ENCODE measurements at places on chromosomes 4 and X.

DNA sequence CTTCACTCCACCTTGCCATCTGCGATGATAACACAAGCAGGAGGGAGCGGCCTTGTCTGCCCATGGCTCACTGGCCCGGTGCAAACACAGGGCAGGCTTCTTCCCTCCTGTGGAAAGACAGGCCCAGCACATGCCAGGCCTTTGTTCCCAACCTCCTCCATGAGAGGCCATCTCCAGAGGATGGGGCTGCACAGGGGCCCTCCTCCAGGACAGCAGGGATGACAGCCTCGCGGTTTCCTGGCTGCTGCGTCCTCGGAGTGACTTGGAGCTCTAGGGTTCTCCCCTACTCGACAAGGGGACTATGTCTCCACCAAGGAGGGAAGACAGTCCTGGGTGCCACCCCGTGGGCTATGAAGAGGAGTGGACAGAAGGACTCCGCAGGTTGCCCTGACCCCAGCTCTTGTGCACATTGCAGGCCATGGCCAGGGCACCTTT, 21.8 kb downstream of the RNF212 start:
- DNase-seq = no peak

DNA sequence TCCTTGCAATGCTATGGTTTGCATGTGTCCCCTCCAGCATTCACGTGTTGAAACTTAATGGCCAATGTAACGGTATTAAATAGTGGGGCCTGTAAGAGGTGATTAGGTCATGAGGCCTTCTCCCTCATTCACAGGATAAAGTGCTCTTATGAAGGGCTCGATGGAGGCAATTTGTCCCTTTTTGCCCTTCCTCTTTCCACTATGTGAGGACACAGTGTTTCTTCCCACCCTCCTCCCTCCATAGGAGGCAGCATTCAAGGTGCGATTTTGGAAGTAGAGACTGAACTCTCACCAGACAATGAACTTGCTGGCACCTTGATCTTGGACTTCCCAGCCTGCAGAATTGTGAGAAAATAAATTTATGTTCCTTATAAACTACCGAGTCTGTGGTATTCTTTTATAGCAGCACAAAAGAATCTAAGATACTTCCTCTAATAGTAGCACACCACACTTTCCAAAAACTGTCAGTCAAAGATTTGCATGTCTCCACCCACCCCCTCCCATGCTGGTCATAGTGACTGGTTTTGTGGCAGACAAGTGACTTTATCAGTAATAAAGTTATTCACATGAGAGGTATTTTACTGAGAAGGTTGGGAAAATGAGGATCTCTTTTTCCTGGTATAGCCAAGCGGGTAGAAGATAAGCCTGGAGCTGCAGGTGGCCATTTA, 113.5 kb upstream of the TTC29 start:
- no peak for DNase-seq

- DNase-seq = no peak
Observed at GRCh38 chr4:189021831-189022230, 882.6 kb downstream of the TRIML1 start.

DNA sequence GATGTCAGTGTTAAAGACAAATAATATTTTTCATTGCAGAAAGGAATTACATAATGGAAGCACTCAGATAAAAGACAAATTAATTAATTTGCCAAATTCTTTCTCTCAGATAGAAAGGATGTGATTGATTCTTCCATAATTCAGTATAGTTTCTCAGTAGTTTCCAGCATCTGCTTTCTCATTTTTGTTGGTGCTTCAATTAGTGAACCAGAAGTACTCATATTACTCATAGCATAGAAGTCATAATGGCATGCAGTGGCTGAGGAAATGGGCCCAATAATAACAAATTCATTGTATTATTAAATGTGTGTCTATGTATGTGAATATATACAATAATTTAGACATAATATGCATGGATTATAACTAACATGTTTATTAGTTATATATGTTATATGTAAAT, 393.3 kb upstream of the TRAM1L1 start:
- no peak for DNase-seq

- DNase-seq = no peak
Observed at GRCh38 chr4:83217721-83218522, 66.7 kb downstream of the COQ2 start.

GRCh38 chrX:41019041-41019392, 66.2 kb upstream of the USP9X start:
- no peak for DNase-seq

DNA sequence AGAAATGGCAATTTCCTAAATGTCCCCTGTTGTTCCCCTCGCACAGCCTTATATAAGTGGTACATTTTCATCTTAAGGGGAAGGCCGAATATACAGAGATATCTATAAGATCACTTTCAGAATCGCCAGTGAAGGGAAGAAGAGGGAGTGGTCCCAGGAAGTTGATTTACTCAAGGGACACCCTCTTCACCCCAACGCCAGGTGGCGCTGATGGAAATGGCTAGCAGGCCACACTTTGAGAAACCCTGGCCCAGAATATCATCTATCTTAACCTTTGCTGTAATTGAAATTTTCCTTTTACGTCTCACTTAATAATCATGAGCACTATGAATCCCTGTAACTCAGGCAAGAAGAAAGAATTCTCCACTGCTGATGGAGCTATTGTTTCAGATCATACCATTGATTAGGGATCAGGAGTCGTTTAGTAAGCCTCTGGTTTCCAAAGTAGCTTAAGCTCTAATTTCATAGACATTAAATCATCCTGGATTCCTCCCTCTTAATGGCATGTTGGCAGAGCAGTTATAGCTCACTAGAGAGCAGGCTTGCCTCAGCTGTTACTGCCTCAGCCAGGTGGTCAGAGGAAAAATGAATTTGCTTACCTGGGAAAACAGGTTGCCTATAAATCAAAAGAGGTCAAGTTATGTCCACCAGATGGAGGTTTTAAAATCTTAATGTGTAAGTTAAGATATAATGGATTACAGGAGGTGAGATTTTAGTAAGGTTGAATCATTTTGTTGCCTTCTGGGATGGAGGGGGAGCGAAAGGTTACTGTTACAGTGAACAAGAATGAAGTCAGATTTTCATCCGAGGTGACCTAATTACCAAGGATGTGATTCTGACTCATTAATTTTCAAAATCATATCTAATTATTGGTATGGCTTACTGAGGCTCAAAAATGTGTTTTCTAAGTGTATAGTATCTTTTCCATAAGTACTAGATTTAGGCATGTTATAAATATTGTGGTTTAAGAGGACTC, 941.2 kb upstream of the TENM3 start:
- no peak for DNase-seq

DNA sequence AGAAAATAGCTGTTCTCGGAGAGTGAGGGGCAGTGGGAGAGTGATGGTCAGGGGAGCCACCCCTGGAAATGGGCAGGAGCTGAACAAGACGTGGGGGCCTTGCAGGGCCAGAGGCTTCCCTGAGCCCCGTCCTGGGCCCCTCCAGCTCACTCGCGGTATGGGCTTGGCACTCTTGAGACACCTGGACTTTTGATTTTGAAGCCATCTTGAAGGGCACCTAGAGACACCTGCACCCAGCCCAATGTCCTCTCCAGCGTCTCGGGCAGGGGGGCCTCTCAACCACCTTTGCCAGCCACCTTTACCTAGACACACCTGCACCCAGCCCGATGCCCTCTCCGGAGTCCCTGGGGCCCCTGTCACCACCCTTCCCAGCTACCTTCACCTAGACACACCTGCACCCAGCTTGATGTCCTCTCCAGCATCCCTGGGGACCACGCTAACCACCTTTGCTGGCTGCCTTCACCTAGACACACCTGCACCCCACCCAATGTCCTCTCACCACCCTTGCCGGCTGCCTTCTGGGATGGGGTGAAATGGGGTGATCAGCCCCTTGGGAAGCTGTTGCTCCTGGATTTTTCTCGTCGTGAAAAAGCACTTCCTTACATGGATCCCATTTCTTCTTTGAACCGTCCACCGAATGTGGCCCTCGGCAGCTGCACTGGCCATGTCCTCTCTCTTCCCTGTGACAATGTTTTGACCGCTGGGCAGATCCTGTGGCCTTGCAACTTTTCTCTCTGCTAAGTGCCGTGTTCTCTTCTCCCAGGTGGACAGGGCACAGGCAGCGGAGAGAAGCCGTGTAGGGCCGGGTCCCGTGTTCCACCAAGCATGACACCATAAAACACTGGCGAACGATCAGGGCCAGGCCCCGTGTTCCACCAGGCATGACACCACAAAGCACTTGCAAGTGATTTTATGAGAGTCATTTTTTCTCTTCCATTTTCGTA, 47.5 kb downstream of the CPZ start:
- no peak for DNase-seq

GRCh38 chrX:31551913-31552312, 480.1 kb upstream of the FTHL17 start:
- no peak for DNase-seq

- no peak for DNase-seq
Observed at GRCh38 chrX:69255441-69256290, 90.4 kb upstream of the PJA1 start.

GRCh38 chr4:189404271-189404670, 536.4 kb upstream of the FRG1 start:
- DNase-seq = no peak

DNA sequence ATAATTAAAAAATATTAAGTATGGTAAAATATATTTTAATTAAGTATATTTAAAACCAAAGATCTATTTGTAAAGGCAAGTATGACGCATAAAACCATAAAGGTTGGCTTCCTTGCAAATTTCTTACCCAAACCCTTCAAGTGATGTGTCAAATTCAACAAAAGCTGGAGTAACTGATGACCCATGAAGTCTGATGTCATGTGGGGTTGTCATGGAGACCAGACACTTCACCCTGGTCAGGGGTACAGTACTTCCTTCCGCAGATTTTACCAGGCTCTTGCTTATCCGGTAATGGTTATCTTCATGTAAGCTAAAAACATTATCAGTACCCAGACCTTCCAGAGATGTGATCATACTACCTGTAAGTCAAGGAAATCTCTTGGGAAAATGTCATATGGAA, 170.1 kb downstream of the WDFY3 start:
- no peak for DNase-seq

DNA sequence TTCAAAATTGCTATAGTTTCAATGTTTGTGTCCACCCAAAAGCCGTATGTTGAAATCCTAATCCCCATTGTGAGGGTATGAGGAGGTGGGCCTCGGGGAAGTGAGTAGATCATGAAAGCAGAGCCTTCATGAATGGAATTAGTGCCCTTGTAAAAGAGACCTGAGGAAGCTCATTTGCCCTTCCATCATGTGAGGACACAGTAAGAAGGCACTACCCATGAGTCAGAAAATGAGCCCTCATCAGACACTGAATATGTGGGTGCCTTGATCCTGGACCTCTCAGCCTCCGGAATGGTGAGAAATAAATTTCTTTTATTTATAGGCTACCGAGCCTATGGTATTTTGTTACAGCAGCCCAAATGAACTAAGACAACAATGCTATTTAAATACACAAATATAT, 57.7 kb upstream of the EFHC2 start:
- no peak for DNase-seq

- no peak for DNase-seq
Observed at GRCh38 chr4:65624651-65625050, 45.6 kb downstream of the EPHA5 start.

DNA sequence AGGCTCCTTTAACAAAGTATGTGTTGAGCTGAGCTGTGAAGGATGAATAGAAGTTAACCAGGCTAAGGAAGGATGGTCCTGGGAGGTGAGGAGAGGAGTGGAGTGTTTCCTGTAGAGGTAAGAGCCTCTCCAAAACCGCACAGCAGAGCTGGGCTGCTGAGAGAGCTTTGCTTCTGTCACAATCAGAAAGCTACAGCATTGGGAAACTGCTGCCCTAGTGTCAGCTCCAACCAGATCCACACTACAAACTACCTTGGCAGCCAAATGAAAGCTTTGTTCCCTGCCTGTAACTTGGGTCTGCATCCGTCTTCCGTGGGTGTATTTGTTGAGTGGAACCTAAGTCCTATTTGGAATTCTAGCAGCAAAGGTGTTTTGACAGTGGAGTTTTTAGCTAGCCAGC, 91.8 kb downstream of the REPS2 start:
- DNase-seq = no peak

DNA sequence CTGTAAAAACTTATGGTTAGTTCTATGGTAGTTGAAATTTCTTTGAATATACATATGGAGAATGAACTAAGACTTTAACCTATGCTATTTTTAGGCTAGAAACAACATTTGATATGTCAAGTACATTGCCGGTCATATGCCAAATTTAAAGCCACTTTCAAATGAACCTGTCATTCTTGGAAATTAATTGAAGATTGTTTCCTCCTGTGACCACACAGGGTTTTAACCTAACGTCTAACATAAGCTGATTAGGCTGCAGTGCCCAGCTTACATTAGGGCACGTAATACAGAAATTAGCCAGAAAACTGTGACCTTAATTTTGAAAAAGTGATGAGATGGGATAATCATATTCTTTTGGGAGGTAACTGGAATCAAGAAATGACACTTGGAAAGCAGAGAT, 645.9 kb downstream of the FSTL5 start:
- no peak for DNase-seq

DNA sequence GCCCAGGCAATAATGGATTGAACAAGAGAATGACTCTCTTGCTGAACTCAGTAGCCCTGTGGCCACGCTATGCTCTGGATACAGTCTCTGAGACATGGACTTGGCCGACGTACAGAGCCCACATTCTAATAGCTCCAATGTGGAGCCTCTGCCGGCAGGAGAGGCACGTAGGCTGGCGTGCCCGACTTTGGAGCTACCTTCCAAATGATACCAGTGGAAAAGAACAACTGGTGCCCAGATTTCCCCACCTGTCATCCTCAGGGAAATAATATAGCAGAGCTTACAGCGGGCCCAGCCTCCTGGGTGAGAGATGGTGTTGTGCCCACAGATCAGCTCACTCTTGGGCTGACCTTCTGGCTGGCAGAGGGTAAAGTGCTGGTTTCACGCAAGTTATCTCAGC, 10.6 kb downstream of the NDP start:
- no peak for DNase-seq

DNA sequence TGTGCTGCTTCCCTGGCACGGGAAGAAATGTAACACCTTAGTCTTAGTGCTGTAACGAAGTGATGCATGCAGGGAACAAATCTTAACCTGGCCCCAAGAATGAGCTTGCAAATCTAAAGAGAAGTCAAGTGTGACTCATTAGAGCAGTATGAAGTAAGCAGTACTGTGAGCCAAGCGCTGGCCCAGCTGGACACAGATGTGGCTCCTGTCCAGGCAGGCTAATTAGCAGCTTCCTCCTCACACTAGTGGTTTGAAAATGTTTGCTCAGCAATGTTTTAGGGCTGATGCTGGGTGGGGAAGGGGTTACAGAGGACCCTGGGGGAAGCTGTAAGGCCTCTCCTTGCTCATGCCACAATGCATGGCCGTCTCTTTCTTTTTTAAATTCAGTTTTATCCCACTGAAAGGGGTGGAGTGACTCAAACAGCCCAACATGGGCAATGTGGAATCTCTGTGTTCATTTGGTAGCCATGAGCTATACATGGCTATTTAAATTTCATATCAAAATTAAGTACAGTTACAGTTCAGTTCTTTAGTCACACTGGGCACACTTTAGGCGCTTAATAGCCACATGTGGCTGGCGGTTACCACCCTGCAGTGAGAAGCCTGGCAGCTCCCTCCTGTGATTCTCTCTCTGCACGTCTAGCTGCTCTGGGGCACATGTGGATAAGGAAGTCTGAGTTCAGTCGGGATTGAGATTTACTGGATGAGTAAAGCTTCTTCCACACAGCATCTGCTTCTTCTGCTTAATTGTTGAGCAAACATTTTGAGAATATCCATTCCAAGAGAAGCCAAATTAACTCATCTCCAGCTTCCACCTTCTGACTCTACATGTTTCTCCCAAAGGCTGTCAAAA, 48.8 kb downstream of the MAP7D2 start:
- DNase-seq = peak; percentile 45
